ENCODE measurements at places on chromosomes 1 and 21. TPM values are rescaled to one million over a fixed set of nuclear protein-coding genes. Genes with fewer than 3 reads are reported as not detected.

The ENSA gene
- polyA plus RNA-seq = 234 TPM

The RPTN gene
- polyA plus RNA-seq = not detected

The ORC1 gene
- 6.8 TPM for polyA plus RNA-seq

The ST6GALNAC3 gene
- 103 TPM for polyA plus RNA-seq

The SON gene
- 347 TPM for polyA plus RNA-seq

The CRYAA gene
- polyA plus RNA-seq = 0.47 TPM

The TMCC2 gene
- 8.0 TPM for polyA plus RNA-seq

All from right renal cortex interstitium (tissue), 3 donors.